Suppressor macrophage treated with lipopolysaccharide for 1 hour (primary cell): ENCODE measurements at places on chromosomes 1 and 21.

- no peak for DNase-seq
Measured at GRCh38 chr1:177905686-177906085, 64.2 kb downstream of the SEC16B start.

- DNase-seq: no peak
Measured at GRCh38 chr21:44847261-44848056, 26.0 kb downstream of the PTTG1IP start.

GRCh38 chr1:169601096-169601881 lies 15.0 kb upstream of the F5 start:
- DNase-seq: peak; percentile 51

GRCh38 chr21:45613881-45614280 lies 29.6 kb upstream of the PCBP3 start:
- no peak for DNase-seq

- no peak for DNase-seq
Measured at GRCh38 chr1:101911894-101912293, 84.8 kb downstream of the OLFM3 start.

DNA sequence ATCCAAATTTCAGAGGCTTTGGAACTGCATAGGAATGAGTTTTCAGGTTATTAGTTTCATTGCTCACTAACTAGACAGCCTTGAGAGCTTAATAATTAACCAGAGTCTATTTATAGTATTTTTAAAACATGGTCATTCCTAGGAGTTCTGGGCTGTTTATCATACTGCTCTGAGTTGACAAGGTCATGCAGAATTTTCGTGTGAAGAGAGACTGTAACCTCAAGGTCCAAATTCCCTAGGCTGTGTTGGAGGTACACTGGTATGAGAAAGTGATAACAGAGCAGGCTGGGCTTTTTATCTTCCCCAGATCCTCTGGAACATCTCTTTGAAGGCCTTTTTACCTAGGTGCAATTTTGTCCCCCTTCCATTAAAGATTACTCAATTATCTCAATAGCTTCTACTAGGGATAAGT lies 736.3 kb downstream of the LTN1 start:
- DNase-seq: no peak

- DNase-seq: no peak
Measured at GRCh38 chr1:236802264-236802663, 7.2 kb downstream of the MTR start.

GRCh38 chr1:2932671-2933350 lies 88.5 kb upstream of the ACTRT2 start:
- no peak for DNase-seq

DNA sequence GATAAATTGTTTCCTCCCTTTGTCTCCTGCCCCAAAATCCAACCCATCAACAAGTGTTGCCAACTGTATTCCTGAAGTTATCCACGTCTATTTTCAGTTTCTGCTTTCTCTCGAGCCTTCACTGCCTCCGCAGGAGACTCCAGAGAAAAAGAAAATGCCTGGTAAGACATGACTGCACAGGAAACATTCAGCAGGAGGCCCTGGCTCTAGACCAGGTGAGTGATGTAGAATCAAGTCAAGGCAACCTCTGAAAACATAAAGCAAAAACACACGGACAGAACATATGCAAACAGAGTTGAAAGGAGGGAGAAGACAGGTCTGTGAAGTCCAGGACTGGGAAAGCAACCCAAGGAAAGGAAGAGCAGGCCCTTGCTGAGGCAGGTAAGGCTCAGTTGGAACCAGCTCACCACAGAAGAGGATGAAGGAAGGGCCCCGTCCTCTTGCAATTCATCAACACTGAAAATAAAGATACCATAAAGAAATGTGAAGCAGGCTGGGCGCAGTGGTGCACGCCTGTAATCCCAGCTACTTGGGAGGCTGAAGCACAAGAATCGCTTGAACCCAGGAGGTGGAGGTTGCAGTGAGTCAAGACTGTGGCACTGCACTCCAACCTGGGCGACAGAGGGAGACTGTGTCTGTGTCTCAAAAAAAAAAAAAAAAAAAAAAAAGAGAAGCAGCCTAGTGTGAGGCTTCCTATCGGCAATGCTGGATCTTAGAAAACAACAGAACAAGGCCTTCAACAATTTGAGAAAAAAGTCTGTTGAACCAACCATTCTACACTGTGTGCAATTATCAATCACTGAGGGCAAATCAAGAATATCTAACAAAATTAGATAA lies 8.8 kb downstream of the NOL9 start:
- no peak for DNase-seq

DNA sequence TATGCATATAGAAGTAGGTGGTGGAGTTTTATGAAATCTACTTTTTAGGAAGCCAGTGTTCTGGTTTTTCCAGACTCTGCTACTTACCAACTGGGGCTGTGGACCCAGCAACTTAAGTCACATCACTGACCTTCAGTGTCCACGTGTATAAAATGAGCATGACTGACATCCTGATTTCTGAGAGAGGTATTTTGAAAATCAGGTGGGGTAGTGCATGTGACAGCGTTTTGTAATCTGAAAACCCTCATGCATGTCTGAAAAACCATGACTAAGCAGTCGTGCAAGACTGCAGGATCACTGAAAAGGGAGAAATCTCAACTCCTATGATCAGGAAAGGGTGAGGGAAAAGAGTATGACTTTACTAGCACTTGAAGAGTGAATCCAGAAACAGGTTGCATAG lies 26.1 kb downstream of the CR1L start:
- no peak for DNase-seq

GRCh38 chr1:41915786-41916571 lies 2.7 kb downstream of the HIVEP3 start:
- no peak for DNase-seq

DNA sequence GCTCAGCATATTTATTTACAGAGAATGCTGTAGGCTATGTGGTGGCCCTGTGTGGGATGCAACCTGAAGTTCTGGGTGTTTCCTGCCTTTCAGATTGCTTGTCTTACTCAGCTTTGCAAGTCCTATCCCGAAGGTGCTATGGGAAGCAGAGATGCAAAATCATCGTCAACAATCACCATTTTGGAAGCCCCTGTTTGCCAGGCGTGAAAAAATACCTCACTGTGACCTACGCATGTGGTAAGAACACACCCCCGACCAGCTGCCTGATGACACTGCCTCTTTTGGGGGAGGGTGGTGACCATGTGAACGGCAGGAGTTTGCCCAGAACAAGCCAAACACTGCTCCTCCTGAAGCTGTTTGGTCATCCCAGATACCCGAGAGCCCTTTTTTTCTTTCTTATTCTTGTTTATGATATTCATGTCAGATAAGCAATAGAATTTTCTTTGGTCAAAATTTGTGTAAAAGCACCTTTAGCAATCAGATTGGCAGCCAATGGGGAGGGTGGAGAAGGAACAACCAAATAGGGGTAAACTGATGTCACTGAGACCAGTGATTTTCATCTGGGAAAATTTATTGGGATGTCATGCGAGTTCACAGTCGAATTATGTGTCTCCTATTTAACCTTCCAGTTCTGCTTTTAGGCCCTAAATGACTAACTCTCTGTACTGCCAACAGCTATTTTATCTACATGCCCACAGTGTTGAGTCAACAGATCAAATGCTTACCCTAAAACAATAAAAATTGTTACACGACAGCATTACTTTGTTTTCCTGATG lies 82.6 kb downstream of the EVA1C start:
- DNase-seq: no peak

DNA sequence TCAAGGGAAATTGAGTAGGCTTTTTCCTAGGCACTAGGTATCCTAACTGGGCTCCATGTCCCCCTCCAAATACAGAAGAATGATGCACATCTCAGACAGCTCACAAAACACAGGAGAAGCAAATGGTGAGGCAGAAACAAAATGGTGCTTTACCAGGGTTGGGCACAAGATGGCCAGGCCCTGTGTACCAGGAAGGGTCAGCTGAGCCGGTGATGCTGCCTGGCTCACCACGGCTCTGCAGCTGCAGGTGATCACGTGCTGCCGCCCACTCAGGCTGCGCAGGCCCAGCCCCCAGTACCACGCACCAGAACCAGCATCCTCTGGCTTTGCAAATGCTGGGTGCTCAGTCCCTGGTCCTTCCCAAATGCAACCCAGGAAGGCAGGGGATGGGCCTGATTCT lies 993 bp upstream of the DSCAM start:
- no peak for DNase-seq

DNA sequence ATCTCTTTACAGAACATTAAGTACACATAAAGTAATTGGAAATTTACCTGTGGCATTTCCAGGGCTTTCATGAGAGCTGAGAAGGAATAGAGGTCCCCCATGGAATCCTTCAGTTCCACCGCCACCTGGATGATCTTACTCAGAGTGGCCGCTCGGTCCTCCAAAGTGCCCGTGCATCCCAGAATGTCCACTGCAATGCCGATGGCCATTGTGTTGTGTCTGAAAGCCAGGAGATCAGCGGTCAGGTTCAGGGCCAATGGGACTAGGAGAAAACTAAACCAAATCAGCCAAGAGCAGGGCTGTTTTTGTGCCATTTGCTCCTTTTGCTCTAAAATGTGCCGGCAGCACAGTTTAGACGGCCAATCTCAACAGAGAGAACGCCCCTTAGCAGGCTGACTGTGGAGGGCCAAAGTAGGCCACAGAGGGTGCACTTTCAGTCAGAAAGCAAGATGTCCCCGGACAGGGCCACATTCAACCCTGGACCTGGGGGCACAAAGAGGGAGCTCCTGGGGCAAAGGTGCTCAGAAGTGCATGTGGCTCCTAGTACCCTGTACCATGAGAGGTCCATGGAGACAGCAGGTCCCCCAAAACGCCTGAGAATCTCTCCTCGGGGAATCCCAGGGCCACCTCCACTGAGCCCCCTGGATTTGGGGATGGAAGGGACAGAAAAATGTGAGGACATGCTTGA lies 109.9 kb downstream of the BCAR3 start:
- no peak for DNase-seq

DNA sequence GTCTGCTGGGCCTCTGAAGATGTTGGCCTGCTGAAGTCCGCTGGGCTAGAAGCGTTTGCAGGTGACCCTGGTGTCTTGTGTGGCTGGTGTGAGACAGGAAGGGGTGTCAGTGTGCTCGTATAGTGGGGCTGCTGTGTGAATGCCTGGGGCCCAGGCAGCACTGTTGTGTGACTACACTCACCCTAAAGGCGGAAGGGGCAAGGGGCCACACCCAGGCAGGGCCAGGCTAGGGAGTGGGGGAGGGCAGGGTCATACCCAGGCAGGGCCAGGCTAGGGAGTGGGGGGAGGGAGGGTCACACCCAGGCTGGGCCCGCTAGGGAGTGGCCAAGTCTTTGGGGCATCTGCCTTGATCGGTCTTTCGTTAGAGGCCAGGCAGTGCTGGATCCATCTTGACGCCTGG lies 25.0 kb downstream of the PDXK start:
- no peak for DNase-seq

DNA sequence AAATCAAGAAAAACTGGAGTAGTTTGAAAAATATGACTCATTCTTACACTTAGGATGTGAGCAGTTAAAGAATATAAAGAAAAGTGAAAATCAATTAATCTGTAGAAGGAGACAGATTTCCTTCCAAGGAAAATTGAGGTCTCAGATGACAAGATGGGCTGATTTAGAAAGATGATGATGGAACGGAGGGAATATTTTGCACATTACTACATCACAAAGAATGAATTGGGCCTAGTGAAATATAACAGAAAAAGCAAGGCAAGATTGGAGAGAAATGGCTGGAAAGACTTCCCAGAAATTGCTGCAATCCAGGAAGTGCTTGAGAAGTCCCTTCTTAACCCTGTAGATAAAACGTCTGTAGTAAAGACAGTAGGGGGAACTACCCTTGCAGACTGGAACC lies 169.1 kb upstream of the SYT6 start:
- no peak for DNase-seq

GRCh38 chr1:91689641-91690481 lies 189.2 kb downstream of the CDC7 start:
- no peak for DNase-seq

DNA sequence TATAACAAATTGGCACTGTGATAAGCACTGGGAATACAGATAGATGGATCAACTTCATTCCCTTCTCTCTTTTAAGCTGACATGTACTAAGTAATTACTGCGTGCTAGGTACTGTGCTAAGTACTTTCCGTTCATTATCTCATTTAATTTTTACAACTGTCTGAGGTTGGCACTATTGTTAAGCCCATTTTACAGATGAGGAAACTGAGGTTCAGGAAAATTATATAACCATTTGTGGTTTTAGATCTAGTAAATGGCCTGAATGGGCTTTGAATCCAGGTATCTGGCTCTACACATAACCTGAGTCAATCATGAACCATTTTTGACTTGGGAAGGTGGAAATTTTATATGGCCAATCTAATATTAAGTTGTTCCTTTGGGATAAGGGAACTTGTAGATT lies 3.6 kb upstream of the HMGCS2 start:
- no peak for DNase-seq

- DNase-seq: no peak
Measured at GRCh38 chr1:27569088-27569460, 34.9 kb downstream of the AHDC1 start.

DNA sequence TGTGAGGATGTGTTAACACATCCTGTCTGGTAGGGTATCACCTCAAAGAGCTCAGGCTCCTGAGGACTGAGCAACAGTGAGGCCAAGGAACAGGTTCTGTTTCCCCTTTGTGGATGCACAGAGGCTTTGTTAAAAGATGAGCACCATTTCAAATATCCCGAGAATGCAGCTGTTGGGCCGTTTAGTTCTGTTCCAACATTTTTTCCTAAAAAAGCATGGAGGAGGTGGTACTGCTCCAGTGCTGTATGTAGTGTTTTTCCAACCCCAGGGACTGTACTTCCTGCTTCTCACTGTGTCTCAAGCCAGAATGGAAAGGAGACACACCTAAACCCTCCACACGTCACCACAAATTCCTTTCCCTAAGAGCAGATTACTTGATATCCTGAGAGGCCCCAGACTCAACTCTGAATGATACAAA lies 53.8 kb upstream of the BCL10 start:
- DNase-seq: no peak

- DNase-seq: peak; percentile 47
Measured at GRCh38 chr1:6198646-6199297, 623 bp downstream of the RPL22 start.

DNA sequence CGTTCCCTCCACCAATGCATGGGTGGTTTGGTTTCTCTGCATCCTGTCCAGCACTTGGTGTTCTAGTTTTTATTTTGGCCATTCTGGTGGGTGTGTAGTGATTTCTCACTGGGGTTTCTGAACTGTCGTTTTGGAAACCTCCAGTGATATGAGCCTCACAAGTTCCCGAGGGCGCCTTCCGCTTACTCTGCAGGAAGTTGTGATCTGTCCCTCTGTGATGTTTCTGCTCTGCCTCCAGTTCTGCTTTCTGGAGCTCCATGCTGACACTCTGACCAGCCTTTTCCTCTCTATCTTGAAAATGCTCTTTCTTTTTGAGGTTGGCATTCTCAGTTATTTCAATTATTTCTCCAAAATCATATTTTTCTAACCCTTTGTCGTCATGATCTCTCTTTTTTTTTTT lies 111.6 kb downstream of the PLD5 start:
- peak; percentile 1 for DNase-seq

GRCh38 chr21:38909109-38909508 lies 103.4 kb downstream of the ETS2 start:
- DNase-seq: no peak

DNA sequence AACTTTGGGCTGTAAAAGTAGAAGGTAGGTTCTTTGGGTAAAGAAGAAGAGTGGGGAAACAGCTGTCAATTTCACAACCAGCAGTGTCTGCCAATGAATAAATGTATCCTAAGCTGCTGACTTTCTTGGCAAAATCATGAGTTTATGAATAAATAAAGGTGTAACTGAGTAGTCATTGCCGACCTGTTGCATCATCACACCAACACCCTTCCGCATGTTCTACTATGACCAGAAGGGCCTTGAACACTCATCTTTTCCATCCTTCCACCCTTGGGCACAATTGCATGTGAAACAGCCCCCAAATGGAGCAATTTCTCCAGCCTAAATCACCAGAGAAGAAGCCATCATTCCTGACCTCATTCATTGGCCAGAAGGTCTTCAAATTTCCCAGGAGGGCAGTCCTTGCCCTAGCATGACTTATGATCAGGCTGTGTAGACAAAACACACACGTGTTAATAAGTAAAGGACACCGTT lies 31.2 kb upstream of the QSOX1 start:
- no peak for DNase-seq
